ENCODE measurements at places on chromosomes 6 and 20.

DNA sequence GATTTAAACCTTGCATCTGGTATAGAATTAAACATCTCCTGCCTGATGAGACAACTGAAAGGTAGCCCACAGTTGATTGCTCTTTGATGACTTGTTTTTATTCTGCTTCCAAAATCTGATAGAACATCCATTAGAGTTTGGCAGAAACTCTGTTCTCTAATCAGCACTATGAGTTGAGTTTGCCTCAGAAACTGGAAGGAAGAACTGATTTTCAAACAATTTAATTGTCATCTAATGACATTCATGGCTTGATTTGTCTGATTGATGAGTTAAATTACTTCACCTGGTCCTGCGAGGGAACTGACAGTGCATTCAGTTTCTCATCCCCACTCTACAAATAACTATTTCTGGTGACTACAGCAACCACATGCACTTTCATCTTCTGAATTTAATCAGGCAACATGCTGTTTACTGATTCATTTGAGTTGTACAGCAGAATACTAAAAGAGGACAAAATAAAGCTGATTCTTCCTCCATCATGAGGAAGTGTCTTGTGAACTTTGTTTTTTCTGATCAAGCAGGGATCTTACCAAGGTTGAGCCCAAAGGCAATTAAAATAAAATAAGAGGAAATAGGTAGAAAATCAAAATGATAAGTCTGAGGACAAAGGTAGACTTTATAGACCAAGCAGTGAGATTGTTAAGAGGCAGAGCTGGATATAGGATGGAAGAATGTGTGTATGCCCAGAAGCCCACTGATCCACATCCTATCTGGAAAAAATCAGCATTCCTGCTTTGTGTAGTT, 15.7 kb upstream of the MRAP2 start:
- no peak for DNase-seq

DNA sequence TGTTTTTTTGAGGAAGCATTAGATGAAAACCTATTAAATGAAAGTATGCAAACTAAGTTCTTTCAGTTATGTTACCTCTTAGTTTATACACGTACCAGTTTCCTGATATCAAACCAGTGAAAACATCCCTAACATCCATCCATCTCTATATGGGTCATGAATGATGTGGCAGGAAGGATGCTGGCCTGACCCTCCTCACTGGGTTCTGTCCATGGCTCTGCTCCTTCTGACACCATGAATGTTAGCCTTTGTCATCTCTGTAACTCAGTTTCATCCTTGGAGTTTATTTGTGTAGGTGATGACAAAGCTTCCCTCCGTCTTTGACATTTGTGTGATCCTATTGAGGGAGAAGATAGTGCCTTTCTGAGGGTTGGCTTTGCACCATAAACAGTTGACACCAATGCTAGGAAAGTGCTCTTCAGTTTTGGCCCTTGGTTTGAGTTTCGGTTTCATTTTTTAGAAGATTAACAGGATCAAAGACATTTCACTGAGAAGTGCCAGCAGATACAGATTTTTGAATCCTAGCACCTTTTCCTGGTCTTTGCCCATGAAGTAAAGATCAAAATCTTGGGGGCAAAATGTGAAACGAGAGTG, 72.0 kb upstream of the SCGN start:
- DNase-seq: no peak

DNA sequence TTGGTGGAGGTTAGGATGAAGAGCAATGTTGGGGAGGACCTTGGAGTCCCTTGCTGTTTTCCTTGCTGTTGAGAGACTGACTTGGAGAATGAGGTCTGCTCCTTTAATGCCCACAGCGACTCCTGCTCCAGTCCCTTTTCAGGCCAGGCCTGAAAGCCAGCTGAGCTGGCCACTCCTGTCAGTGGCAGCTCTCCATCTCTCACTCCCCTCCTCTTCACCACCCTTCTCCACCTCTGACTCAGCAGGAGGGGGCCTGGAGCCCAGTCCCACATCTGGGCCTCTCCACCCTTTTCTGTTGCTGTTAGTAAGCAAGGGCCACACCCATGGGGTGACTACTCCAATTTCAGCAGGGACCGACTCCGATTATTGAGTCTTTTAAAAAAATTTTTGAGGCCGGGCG, 2.2 kb downstream of the SNX21 start:
- DNase-seq: no peak

- DNase-seq: no peak
Measured at GRCh38 chr20:51160821-51161220, 137.9 kb upstream of the KCNG1 start.

DNA sequence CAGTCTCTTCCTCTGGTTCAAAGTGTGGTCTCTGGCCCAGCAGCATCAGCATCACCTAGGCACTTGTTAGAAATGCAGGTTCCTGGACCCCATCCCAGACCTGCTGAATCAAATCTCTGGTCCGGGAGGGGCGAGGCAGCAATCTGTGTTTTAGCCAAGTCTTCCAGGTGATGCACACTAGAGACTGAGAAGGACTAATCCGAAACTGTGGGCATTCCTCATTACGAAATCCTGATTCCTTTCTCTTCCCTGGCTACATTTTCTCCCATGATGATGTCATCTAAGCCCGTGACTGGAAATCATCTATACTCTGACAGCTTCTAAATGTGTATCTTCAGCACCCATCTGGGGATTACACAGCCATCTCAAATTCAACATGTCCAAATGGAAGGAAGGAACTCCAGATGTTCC, 39.7 kb upstream of the PRND start:
- no peak for DNase-seq

GRCh38 chr20:52049001-52049731, 142.4 kb downstream of the ZFP64 start:
- no peak for DNase-seq

- no peak for DNase-seq
Measured at GRCh38 chr6:143965503-143966171, 42.4 kb downstream of the PLAGL1 start.

GRCh38 chr6:81892891-81893290, 140.4 kb upstream of the TENT5A start:
- no peak for DNase-seq

DNA sequence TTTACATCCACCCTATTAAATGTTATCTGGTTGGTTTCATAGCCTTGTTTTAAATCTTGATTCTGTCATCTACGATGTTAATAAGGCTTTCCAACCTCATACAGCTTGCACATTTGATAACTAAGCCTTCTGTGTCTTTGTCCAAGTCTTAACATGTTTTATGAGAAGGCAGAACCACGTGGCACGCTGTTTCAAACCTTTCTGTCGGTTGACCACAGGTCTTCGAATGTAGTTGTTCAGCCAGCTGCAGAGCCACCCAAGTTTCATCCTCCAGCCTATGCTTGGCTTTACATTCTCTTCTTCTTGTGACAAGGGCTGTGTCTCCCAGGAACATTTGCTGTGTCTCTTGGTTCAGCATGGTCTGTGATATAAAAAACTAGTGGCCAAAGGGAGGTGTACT, 15.7 kb upstream of the SGK2 start:
- DNase-seq: no peak

GRCh38 chr6:71197780-71198179, 90.8 kb upstream of the OGFRL1 start:
- DNase-seq: no peak

DNA sequence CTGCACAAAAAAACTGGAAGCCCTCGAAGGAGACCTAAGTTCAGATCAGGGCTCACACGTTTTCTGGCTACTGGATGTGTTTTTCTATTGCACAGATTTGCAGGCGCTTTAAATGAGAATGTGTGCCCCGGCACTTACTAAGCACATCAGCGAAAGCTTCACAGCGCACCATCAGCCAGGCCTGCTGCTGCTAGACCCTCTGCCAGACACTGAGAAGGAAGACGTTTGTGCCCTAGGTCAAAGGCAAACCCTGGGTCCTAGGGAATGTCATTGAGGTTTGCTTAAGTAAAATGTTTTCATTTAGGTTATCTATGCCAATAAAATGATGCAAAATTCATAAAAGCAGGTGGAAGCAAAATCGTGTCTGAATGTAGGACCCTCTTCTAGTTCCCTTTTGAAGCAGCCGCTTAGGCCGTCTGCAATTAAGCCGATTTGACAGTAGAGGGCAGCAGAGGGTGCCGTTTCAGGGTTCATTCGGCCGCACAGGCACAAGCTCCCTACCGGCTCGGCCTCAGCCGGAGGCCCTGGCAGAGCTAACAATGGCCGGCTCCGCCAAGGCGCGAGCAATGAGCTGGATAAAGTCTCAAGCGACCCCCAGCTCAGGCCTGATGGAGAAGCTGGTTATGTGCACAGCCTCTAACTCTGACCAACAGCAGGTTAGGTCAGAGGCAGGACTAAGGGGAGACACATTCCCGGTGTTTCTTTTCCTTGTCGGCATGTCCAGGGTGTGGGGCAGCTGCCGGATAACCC, 107.2 kb upstream of the FOXA2 start:
- no peak for DNase-seq

GRCh38 chr6:81755551-81755950, 3.1 kb upstream of the TENT5A start:
- no peak for DNase-seq

DNA sequence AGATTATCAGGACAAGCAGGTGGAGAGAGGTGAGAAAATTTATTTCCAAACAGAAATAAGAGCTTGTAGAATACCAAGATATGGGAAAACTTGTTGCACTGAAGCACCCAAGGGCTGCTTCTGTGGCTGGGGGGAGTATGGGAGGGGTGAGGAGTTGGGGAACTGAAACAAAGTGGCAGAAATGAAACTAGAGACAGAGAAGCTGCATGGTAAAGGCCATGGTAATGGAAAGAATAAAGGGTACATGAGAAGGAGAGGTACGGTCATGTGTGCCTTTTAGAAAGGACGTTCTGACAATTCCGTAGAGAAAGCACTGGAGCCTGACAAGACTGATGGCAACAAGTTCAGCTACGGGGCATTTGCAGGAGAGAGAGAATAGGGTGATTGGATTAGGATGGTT, 51.6 kb upstream of the RIN2 start:
- no peak for DNase-seq

- no peak for DNase-seq
Measured at GRCh38 chr6:149231778-149232177, 85.7 kb upstream of the TAB2 start.

Data from activated T-helper 1 cell treated with anti-CD3 and anti-CD28 coated beads, Interleukin-2, amount 50 U/mL, for 16 hours (primary cell).